ENCODE measurements at places on chromosomes 12 and 14.

- DNase-seq: peak; percentile 95
These were observed 179.9 kb upstream of the EEA1 start for GRCh38 chr12:93108985-93109384.

GRCh38 chr12:109147954-109148353 lies 31.6 kb downstream of the ACACB start:
- DNase-seq: peak; percentile 72

DNA sequence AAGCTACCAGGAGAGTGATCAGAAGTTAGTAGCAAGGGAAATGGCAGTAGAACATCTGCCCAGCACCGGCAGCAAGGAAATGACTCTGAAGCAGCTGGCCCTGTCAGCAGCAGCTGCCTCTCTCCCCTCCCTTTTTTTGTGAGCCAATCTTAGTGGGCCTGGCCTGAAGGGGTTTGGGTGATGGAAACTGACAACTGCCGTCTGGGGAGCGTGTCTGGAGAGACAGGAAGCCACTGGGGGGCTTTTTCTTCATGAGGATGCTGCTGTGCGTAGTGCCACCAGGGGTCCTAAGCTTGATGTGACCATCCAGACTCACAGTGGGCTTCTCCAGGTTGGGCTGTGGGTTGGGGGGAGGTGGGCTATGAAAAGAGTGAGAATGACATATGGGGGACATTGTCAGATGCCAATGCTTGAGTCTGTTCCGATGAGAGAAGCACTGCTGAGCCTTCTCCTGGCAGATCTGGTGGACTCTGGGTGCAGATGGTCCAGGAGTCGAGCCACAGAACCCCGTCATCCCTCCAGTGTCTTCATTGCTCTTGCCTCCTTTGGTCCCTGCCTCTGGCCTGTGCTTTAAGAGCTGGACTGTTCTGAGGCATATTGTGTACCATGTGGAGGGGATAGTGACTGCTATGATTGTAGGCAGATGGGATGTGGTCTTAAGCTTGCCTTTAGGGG lies 87.6 kb upstream of the HIF1A start:
- no peak for DNase-seq

- no peak for DNase-seq
These were observed 3.0 kb upstream of the NPFF start for GRCh38 chr12:53510181-53510812.

DNA sequence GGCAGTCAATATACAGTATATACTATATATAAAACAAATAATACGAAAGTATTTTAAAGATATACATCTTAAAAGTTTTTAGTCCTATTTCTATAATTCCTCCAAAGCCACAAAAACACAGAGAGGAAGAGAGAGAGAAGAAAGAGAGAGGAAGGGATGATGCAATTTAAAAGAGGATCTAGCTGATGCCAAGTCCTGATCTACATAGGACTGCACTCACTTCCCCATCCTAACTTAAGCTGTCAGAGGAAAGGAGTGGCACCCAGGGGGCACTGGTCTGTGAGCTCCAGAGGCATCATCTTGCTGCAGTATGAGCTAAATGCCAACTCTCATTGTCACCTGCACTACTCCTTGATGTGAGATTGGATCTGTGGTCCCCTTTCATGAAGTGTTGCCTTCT lies 95.8 kb downstream of the C12orf42 start:
- no peak for DNase-seq

GRCh38 chr12:23049180-23049579 lies 424.2 kb downstream of the ETNK1 start:
- DNase-seq: no peak

DNA sequence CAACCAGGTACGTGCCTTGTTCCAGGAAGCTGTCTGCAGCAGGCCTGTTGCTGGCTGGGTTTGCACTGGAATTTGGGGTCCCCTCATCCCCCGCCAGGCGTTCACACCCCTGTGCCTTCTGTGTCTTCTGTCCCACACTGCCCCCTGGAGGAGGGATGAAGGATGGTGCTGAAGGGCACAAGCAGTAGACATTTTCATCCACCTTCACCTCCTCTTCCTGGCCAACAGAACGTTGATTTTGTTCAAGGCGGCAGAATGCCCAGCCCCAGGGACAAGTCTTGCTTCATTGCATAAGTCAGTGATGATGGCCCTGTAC lies 122.1 kb downstream of the CALM1 start:
- DNase-seq: no peak

Measured in umbilical cord (tissue), 2 donors.